NCI-H460 (cell line): ENCODE measurements at places on chromosomes 6 and 20. TPM values are rescaled to one million over a fixed set of nuclear protein-coding genes. Genes with fewer than 3 reads are reported as not detected.

Gene EDN1
- 12.0 and 12.8 TPM in 2 replicates for total RNA-seq

Gene SIRPB1
- total RNA-seq, result 0.05 and 0.20 TPM in 2 replicates

Gene WFDC2
- not detected in 2 replicates for total RNA-seq

Gene HLA-C
- total RNA-seq, result 84.6 and 85.8 TPM in 2 replicates

Gene ARMC2
- 1.6 and 3.1 TPM in 2 replicates for total RNA-seq

Gene PLN
- total RNA-seq, result not detected in 2 replicates

Gene PRRT1
- 0.20 and 0.37 TPM in 2 replicates for total RNA-seq

Gene F13A1
- 0.02 and 0.09 TPM in 2 replicates for total RNA-seq

Gene ANGPT4
- total RNA-seq, result not detected in 2 replicates

Gene MAP3K5
- 5.9 and 6.8 TPM in 2 replicates for total RNA-seq

Gene SRSF12
- 0.29 and 0.37 TPM in 2 replicates for total RNA-seq

Gene BMP6
- 30.8 and 33.2 TPM in 2 replicates for total RNA-seq

Gene AVP
- total RNA-seq, result not detected in 2 replicates

Gene TDP2
- 104 and 113 TPM in 2 replicates for total RNA-seq

Gene FUT9
- 0.03 and 0.05 TPM in 2 replicates for total RNA-seq

Gene IRAK1BP1
- 11.3 and 12.2 TPM in 2 replicates for total RNA-seq

Gene CCN6
- total RNA-seq, result not detected in 2 replicates

Gene ANKEF1
- 5.3 and 5.6 TPM in 2 replicates for total RNA-seq

Gene ZNF133
- 11.5 and 13.9 TPM in 2 replicates for total RNA-seq

Gene ECT2L
- total RNA-seq, result not detected in 2 replicates

Gene MRPL18
- 93.0 and 104 TPM in 2 replicates for total RNA-seq

Gene OR12D3
- not detected in 2 replicates for total RNA-seq

Gene VWA7
- total RNA-seq, result 0.47 and 0.81 TPM in 2 replicates

Gene POPDC3
- 44.7 and 45.1 TPM in 2 replicates for total RNA-seq

Gene RFX6
- total RNA-seq, result not detected in 2 replicates

Gene WFDC10B
- total RNA-seq, result not detected in 2 replicates

Gene NNAT
- total RNA-seq, result not detected in 2 replicates

Gene AFG1L
- total RNA-seq, result 2.0 and 2.3 TPM in 2 replicates

Gene TRAPPC3L
- total RNA-seq, result not detected in 2 replicates

Gene SPTLC3
- total RNA-seq, result 15.7 and 16.1 TPM in 2 replicates

Gene ACTL10
- total RNA-seq, result not detected in 2 replicates

Gene CLVS2
- not detected in 2 replicates for total RNA-seq

Gene RAET1L
- 0.20 TPM in 1 of 2 replicates, not detected in the other for total RNA-seq

Gene BAG2
- total RNA-seq, result 15.2 and 16.8 TPM in 2 replicates

Gene OPRM1
- total RNA-seq, result not detected in 2 replicates

Gene GNMT
- total RNA-seq, result not detected in 2 replicates

Gene SYTL3
- 0.46 and 0.52 TPM in 2 replicates for total RNA-seq

Gene SNAI1
- 2.2 and 2.3 TPM in 2 replicates for total RNA-seq

Gene BPIFA1
- not detected in 2 replicates for total RNA-seq

Gene SMLR1
- total RNA-seq, result not detected in 2 replicates

Gene CTCFL
- not detected in 2 replicates for total RNA-seq

Gene SLPI
- 38.4 and 43.0 TPM in 2 replicates for total RNA-seq

Gene CNBD2
- total RNA-seq, result 3.7 and 7.1 TPM in 2 replicates

Gene SCRT2
- total RNA-seq, result not detected in 2 replicates

Gene MYLIP
- total RNA-seq, result 8.7 and 9.5 TPM in 2 replicates

Gene CALHM4
- total RNA-seq, result not detected in 2 replicates

Gene EFCAB8
- total RNA-seq, result not detected in 2 replicates

Gene BPIFB2
- total RNA-seq, result not detected in 2 replicates

Gene PSORS1C2
- not detected in 2 replicates for total RNA-seq

Gene ETV7
- total RNA-seq, result 0.52 and 0.63 TPM in 2 replicates

Gene TGM2
- total RNA-seq, result 1.9 and 2.3 TPM in 2 replicates

Gene OXT
- not detected in 2 replicates for total RNA-seq

Gene GGTLC1
- not detected in 2 replicates for total RNA-seq

Gene TLDC2
- total RNA-seq, result not detected in 2 replicates
